CD4-positive, alpha-beta T cell treated with Interleukin-12 subunit alpha and Interleukin-12 subunit beta, for 1 hour (primary cell): ENCODE measurements at places on chromosomes 5 and 9.

- DNase-seq = no peak
Measured at GRCh38 chr9:75002422-75003023, 25.6 kb downstream of the CARNMT1 start.

- DNase-seq = no peak
Measured at GRCh38 chr5:84821924-84822323, 437.2 kb upstream of the EDIL3 start.

GRCh38 chr9:130912932-130913598 lies 16.5 kb upstream of the QRFP start:
- DNase-seq = no peak

DNA sequence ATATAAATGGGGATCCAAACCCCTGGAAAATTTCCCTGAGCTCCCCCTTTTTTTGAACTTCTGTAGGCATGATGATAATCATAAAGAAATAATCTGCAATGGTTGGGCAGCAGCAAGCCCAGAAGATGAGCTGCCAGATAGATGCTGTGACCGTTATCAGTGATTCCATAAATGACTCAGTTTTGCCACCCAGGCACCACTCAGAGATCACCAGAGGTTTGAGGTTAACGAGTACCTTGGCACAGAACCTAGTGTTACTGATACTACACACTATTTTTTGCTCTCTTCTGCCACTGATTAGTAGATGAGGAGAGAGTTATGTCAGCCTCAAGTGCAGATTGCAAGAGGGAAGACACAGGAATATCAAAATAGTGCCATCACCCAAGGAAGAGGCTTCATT lies 199.3 kb upstream of the PTGER4 start:
- DNase-seq = no peak

DNA sequence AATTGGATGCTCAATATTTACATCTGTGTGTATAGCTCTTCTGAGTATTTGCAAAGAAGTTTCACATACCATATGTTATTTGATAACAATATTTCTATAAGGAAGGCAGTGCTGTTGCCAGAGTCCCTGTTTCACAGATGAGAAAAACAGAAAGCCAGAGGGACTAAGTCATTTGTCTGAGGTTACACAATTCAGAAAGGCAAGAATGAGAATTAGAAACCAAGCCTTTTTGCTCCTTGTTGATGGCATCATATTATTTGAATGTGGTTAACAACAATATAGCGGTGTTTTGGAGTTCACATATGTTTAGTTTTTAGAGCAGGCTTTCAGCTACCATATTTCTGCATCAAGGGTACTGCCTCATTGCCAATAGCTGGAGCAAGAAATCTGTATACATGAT lies 110.9 kb upstream of the PRLR start:
- no peak for DNase-seq

- DNase-seq = no peak
Measured at GRCh38 chr9:104866191-104866590, 61.8 kb downstream of the ABCA1 start.

GRCh38 chr9:8447601-8448000 lies 648.0 kb upstream of the DMAC1 start:
- no peak for DNase-seq

GRCh38 chr5:105573575-105573974 lies 2011.0 kb upstream of the NUDT12 start:
- no peak for DNase-seq

GRCh38 chr5:35593338-35593737 lies 24.3 kb upstream of the SPEF2 start:
- no peak for DNase-seq

DNA sequence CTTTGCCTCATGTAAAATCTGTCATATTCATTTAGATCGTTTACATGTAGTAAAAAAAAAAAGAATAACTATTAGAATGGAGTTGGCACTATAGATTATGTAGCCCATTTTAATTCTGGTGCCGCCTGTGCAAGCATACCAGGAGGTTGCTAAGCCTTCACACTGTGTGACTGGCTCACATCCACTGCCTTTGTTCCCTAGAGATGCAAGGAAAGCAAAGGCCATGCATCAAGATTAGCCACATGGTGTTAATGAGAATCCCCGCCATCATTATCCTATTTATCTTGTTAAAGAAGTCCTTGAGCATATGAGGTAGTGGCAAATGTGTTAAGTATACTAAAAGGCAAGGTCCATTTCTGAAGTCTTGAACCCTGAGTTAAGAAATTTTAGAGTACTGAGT lies 279.6 kb downstream of the RFX3 start:
- no peak for DNase-seq

GRCh38 chr9:121945281-121945680 lies 147.8 kb downstream of the TTLL11 start:
- no peak for DNase-seq

GRCh38 chr9:106156465-106156864 lies 462.1 kb downstream of the TMEM38B start:
- DNase-seq = no peak
